GM10248 (cell line): ENCODE measurements at places on chromosomes 4 and X.

DNA sequence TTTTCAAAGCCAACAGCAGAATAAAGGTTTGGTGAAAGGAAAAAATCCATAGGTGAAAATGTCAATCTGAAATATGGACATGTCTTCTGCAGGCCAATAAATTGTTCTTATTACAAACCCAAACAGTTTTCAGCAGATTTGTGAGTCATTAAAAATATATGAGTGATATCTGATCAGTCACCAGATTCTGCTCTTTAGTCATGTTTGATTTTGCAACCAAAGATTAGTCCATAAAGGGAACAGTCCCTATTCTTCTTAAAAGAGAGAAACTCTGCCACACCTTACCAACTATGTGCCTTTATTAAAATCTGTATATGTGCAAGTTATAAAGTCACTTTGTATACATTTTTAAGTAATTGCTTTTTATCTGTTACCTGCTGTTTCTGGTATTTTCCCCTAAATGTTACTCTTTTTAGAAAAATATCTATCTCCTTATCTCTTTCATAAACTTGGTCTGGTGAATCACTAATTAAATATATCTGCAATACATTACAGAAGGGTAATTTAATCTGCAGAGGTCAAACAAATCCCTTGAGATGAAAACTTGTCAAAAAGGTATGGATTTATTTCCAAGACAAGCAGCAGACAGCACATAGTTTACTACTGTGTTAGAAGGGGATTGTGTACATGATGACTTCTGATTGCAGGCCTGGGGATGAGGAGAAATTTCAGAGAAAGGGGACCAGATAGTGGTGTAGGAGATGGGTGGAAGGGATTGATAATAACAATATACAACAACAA is 322.9 kb upstream of the NWD2 start:
- no peak for DNase-seq

GRCh38 chrX:77622672-77623071 is 163.3 kb downstream of the ATRX start:
- DNase-seq: no peak

DNA sequence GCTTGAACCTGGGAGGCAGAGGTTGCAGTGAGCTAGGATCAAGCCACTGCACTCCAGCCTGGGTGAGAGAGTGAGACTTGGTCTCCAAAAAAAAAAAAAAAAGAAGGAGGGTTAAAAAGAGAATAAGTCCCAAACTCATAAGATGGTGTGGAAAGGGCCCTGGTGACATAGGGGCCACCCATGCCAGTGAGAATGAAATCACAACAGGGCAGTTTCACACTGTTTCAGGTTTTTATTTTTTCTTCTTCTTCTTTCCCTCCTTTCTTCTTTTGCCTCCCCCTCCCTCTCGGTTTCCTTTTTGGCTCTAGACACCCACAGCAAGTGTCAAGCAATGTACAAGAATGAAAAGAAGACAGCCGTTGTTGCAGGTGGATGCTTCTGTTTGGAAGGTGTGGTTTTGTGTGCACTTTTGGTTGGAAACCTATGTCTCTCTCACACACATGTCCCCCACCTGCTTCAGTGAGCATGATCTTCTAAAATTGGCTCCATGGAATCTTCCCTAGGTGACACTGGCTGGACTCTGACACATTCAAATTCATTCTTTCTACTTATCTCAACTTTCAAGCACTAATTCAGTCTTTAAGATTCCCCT is 14.4 kb upstream of the TLR8 start:
- DNase-seq: peak; percentile 20

DNA sequence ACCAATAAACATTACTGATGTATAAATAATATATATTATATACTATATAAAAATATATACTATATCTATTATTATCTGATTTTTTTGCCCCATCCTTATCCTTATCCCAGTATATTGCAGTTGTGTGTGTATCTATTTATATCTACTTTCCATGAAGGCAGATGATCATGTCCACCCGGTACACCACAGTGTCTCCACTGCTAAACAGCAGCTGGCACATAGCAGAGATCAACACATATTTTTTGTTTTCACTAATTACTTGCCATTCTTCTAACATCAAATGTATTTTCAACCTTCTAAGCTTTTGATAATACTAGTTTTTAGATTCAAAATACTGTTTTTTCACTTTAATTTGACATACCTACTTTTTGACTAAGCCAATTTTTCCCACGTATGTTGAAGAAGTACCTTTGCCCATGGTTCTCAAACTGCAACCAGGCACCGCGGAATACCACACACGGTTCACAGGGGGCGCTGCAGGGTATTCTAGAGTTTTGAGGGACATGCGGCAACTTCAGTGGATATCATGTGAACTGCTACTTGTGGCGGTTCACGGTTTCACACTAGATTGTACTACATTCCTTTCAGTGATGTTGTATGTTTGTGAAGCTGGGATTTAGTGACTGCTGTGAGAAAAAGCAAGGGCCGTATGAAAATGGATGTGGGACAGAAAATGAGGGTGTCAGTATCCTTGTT is 182.5 kb upstream of the NPY2R start:
- no peak for DNase-seq

DNA sequence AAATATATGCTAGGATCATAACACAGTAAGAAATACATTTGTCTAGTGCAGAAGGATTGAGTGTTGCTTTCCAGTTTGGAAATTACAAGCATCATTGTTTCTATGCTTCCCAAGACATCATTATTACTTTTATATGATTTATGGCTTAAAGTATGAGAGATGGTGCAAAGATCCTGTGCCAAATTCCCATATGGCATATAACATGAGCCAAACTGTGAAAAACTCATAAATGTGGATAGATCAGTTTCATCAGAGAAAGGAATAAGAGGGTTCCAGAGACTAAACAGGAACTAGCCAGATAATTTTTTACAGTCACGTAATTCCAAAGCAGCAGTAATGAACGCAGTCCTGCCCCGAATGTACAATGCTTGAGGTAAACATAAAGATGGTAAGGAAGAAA is 126.3 kb downstream of the PRDM5 start:
- no peak for DNase-seq

DNA sequence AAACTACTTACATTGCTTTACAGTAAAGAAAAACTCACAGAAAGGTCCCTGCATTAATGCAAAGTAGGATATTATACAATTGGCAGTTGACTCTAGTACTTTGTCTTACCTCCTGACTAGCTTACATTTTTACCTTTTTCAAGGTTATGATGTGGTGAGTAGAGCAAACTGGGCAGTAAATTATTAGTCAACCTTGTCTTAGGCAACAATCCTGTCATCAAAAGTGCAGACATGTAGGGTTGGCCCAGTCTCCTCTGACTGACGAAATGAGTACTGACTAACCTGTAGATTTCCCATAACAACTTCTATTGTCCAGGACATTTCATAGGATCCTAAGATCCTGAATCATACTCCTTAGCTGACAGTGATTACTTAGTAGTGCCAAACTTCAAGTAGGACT is 142.0 kb upstream of the NUDT6 start:
- DNase-seq: no peak

- no peak for DNase-seq
Observed at GRCh38 chr4:76485450-76485849, 50.4 kb downstream of the SHROOM3 start.

- DNase-seq: no peak
Observed at GRCh38 chr4:188934320-188934962, 795.2 kb downstream of the TRIML1 start.

GRCh38 chrX:125398959-125399440 is 79.3 kb downstream of the TEX13C start:
- DNase-seq: no peak

DNA sequence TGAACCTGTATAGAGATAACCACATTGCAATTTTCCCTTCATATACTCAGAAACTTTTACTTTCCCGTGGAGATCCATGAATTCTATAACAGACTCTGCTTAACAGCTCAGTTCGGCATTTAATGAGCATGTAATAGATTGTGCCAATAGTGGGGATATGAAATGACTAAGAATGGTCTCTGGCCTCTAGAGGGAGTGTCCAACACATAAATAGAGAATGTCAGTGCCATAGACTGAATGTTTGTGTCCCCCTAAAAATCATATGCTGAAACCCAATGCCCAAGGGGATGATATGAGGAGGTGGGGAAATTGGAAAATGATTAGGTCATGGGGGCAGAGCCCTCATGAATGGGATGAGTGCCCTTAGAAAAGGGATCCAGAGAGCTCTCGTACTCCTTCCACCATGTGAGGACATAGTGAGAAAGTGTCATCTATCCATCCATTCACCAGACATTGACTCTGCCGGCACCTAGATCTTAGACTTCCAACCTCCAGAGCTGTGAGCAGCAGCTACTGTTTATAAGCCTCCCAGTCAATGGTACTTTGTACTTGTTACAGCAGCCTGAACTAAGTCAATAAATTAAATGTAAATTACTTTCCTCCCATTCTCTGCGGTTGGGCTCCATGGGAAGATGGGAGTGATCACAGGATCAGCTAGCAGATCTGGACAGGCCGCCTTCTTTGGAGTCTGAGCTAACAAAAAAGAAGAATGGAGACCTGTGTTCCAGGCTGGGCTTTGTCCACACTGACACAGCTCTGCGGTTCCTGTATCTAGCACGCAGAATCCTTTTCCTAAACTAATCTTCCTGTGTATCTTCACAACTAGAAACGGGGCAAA is 28.1 kb upstream of the HPSE start:
- no peak for DNase-seq

GRCh38 chr4:1466034-1466862 is 60.0 kb upstream of the NKX1-1 start:
- no peak for DNase-seq

DNA sequence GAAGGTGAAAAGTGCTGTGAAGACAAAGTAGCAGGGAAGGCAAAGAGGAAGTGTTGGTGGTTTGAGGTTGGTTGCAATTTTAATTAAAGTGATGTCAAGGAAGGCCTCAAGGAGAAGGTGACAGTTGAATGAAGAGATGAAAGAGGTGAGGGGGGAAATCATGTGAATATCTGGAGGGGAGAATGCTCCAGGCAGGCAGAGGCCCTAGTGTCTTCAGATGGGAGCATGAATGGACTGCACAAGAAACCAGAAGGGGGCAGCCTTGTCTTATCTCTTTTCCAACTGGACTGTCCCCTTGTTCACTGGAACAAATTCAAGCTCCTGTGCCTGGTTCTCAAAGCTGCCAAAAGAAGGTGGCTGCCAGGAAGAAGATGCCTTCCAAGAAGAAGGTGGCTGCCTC is 68.4 kb downstream of the MAOB start:
- DNase-seq: no peak

GRCh38 chrX:103628386-103629317 is at the start of gene TCEAL1:
TSS of gene TCEAL1 (plus strand) at chrX:103628975. CDS start at chrX:103629917, 942 bp downstream.
- DNase-seq: peak; percentile 30

DNA sequence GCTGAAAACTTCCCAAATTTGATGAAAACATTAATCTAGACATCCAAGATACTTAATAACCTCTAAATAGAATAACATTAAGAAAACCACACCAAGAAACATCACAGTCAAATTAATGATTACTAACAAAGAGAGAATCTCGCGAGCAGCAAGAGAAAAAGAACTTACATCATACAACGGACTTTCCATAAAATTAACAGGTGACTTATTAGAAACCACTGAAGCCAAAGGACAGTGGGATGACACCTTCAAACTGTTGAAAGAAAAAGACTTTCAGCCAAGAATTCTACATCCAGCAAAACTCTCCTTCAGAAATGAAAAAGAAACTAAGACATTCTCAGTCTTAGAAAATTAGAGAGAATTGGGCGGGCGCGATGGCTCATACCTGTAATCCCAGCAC is 232.0 kb downstream of the SNCA start:
- no peak for DNase-seq

DNA sequence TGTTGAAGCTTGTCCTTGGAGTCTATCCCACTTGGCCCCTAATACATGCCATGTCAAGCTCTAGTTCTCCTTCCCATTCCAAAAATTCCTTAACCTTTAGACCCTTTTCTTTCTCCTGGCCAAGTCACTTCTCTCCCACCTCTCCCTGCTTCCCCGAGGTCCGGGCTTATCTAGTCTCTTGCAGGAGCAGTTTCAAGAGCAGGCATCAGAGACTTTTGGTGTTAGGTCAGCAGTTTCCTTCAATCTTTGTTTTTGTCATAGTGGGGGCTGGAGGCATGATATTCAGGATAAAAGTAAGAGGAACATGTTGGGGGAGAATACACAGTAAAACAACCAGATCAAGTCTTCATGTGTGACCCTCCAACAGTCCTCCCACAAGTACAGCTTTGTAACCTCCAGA is 11.5 kb upstream of the IDS start:
- DNase-seq: no peak

- no peak for DNase-seq
Observed at GRCh38 chrX:28586981-28587551, at the start of gene IL1RAPL1. TSS of gene IL1RAPL1 (plus strand) at chrX:28587446.

DNA sequence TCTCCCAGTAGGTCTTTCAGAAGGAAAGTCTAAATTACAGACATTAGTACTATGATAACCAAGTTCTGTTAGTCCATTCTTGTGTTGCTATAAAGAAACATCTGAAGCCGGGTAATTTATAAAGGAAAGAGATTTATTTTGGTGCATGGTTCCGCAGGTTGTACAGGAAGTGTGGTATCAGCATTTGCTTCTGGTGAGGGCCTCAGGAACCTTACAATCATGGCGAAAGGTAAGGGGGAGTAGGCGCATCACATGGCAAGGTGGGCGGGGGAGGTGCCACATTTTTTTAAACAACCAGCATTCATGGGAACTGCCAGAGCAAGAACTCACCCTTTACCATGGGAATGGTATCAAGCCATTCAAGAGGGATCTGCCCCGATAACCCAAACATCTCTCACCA is 26.2 kb upstream of the USP46 start:
- no peak for DNase-seq

- peak; percentile 15 for DNase-seq
Observed at GRCh38 chrX:20265726-20266681, 705 bp downstream of the RPS6KA3 start.

DNA sequence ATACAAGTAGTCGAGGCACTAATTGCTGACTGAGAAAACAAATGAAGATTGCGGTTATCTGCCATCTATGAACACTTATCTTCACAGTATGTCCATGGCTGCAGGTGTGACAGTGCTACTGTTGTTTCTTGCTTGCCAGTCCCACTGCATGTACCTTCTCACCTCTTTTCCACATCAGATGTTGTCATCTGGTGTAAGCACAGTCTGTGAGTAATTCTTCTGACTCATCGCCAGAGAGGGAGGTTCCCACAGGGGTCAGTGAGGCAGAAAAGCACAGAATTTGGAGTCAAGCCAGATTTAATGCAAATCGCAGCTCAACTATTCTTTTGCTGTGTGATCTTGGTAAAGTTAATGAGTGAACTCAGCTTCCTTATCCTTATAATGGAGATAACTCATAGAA is 144.4 kb downstream of the GLRA2 start:
- peak; percentile 34 for DNase-seq

GRCh38 chr4:152659806-152660205 is 20.0 kb downstream of the TMEM154 start:
- DNase-seq: no peak

- DNase-seq: no peak
Observed at GRCh38 chr4:25814301-25815136, 48.3 kb downstream of the SEL1L3 start.

DNA sequence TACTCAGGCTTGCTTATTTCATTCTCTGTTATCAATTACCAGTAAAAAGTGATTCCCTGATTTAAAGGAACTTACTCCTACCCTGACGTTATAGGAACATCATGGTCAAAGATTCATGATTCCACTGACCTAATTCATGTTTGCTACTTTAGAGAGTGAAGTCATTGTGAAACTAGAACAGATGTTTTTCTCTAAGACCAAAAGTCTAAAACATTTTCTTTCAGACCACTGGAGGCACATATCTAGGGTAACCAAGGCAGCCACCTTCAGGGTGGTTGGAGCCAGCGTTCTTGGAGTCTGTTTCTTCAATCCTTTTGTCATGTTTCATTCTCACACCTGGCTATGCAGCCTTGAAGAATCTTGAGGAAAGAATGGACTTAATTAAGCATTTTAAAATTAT is 77.8 kb downstream of the GALNTL6 start:
- DNase-seq: peak; percentile 4
